ENCODE measurements at places on chromosomes 1 and 21. TPM values are rescaled to one million over a fixed set of nuclear protein-coding genes. Genes with fewer than 3 reads are reported as not detected.

DNA sequence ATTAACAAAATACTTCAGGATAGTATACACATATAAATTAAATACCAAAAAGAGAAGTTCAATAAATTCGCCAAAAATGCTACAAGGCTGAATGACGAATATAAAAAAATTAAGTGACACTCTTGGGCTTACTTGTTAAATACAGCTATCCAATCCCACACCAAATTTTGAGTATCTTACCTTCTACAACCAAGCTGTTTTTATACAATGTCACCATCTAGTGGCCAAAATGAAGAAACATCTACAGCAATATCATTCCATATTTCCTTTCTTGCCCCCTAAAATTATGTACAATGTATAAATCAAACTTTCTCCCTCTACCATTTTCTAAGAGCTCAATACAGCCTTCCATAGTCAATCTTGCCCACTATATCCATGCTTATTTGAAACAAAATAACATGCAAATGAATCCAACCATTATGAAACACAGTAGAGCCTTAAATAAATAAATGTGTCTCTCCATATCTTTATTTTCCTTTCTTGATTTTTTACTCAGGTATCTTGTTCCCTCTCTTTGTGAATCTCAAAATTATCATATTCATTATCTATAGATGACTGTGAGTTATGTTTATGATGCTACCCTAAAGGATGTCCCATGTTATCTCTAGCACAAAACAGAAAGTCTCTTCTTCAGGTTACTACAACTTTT is 86.3 kb downstream of the ACBD6 start:
- peak; percentile 59 for DNase-seq

DNA sequence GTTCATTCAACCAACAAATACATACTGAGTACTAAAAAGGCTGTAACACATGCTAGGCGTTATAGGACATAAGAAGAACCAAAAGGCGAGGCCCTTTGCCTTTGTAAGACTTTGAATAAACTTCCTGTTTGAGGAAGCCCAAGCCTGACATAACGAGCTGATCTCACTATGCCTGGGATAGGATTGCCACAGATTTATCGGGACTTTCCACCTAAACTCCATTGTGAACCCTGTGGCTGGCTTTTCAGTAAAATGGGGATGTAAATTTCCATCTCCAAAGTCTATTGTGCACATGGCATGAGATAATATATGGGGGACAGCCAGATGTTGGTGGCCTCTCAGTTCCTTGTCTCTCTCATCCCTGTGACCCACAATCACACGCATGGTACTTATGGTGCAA is 41.9 kb downstream of the LMO4 start:
- peak; percentile 30 for DNase-seq

DNA sequence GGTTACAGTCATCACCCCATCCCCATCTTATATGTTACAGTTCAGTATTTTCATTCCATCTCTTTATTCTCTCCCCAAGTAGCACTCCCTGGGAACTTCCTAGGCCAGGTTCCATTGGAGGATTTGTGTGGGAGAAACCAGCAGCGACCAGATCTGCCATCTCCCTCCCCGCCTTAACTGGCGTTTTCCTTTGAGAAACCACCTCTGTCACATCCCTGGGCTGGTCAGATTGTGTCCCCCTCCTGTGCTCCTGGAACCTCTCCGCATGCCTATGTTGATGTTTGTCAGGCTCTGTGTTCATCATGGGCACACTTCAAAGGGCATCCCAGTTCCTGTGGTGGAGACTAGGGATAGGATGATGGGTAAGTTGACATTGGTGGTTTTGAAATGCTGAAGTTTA is 126.4 kb downstream of the KIAA0319L start:
- no peak for DNase-seq

Gene UBR4
- total RNA-seq, result 193 TPM

DNA sequence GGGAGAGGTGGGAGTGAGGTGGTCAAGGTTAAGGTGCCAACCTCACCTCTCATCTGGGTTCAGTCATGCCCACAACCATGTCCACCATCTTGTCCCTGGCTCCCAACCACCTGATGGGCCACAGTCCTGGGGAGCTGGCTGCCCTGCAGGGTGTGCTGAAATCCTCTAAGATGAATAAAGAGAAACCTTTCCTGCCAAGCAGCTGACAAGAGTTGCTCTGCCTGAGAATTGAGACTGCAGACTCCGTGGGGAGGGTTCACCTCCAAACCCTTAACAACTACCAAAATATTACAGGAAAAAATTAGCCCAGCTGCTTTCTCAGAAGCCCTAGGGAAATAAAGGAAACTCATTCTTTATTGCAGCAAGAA is 15.2 kb upstream of the FGR start:
- no peak for DNase-seq

DNA sequence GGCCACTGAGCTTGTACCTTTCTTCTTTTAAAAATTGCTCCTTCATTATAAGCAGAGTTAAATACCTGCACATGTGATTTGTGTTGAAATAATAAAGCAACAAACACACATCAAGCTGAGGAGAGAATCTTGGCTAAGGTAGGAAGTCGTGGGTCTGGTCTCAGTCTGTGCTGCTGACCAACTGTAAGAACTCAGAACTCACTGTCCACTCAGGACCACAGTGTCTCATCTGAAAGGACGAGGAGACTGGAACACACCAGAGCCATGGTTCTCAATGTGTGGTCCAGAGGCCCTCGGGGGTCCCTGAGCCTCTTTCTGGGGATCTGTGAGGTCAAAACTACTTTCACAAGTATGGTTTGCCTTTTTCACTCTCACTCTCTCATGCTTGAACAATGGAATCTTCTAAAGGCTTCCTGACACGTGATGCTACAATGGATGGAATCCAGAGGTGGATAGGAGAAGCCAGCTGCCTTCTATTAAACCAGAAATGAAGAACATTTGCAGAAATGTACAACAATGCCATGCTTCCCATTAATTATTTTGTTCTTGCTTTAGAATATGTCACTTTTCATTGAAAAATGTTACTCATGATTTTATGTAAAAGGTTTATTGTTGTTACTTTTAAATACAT is 17.3 kb upstream of the ETS2 start:
- DNase-seq, result no peak

DNA sequence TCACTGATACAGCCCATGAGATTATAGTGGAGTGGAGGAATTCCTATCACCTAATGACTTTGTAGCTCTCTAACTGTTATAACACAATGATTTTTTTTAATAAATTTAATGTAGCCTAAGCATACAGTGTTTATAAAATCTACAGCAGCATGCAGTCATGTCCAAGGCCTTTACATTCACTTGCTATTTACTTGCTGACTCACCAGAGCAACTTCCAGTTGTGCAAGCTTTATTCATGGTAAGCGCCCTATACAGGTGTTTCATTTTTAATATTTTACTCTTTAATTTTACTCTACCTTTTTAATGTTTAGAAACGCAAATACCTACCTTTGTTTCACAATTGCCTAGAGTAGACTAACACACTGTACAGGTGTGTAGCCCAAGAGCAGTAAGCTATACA is 1652.2 kb downstream of the BRINP3 start:
- no peak for DNase-seq

- DNase-seq, result no peak
Measured at GRCh38 chr1:4483021-4483625, 171.3 kb upstream of the AJAP1 start.

GRCh38 chr1:94582565-94582964 is 41.0 kb upstream of the F3 start:
- no peak for DNase-seq
